Activated T-cell treated with anti-CD3 and anti-CD28 coated beads for 48 hours (primary cell): ENCODE measurements at places on chromosomes 2 and 18.

GRCh38 chr2:150043172-150043500, 444.3 kb downstream of the RND3 start:
- DNase-seq, result no peak

GRCh38 chr2:197934934-197935289, 130.5 kb downstream of the PLCL1 start:
- DNase-seq, result no peak

DNA sequence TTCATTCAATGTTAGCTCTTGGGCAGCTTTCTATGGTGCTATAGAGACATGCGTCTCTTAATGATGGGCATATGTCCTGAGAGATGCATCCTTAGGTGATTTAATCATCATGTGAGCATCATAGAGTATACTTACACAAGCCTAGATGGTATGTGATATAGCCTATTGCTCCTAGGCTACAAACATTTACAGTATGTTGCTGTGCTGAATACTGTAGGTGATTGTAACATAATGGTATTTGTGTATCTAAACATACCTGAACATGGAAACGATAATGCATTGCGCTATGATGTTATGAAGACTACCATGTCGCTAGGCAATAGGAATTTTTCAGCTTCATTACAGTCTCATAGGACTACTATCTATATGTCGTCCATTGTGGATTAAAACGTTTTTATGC, 89.4 kb downstream of the ARHGAP15 start:
- DNase-seq, result no peak

- no peak for DNase-seq
These were observed at the start of gene ATOH8 for GRCh38 chr2:85753525-85754312. ATOH8 (plus strand) TSS chr2:85753991; CDS start chr2:85754190, 199 bp downstream.

GRCh38 chr2:205688417-205689200, 6.3 kb downstream of the NRP2 start:
- no peak for DNase-seq
